NAMALWA (cell line): ENCODE measurements at places on chromosomes 5 and 9.

DNA sequence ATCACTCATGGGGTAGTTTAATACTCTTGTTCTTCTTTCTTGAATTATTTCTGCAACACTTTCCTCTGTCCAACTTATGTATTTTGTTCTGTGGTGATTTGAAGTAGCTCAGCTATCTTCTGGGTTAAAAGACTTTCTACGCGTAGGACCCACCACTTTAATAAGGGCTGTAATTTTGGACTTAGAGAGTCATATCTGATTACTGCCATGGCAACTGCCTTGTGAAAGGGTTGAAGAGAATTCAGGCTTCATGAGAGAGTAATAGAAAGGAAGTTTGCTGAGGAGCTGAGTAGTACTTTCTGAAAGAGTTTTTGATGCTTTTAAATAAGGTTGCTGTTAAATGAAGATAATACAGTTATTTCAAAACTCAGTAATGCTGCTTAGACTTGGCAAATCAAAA, 89.5 kb downstream of the TLE4 start:
- DNase-seq: no peak

GRCh38 chr5:134103397-134103796, 11.1 kb upstream of the TCF7 start:
- DNase-seq: no peak

- DNase-seq: no peak
Measured at GRCh38 chr5:158246661-158247060, 387.7 kb upstream of the CLINT1 start.

- DNase-seq: no peak
Measured at GRCh38 chr9:107153336-107153735, 129.7 kb upstream of the RAD23B start.

DNA sequence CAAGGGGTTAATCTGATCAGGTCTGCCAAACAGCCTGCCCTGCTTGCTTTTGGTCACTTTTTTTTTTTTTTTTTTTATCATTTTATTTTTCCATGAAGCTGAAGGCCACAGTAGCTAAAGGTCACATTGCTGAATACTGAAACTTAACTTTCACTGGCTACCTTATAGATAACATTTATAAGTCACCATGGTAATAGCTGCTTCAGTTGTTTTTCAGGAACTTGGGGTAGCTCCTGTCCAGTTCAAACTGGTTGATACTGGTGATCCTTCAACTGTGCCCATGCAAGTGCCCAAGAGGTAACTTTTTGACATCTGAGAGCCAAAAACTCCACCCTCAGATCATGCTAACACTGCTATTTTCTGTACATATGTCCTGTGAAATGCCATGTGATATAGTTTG, 68.3 kb upstream of the RGS7BP start:
- no peak for DNase-seq

DNA sequence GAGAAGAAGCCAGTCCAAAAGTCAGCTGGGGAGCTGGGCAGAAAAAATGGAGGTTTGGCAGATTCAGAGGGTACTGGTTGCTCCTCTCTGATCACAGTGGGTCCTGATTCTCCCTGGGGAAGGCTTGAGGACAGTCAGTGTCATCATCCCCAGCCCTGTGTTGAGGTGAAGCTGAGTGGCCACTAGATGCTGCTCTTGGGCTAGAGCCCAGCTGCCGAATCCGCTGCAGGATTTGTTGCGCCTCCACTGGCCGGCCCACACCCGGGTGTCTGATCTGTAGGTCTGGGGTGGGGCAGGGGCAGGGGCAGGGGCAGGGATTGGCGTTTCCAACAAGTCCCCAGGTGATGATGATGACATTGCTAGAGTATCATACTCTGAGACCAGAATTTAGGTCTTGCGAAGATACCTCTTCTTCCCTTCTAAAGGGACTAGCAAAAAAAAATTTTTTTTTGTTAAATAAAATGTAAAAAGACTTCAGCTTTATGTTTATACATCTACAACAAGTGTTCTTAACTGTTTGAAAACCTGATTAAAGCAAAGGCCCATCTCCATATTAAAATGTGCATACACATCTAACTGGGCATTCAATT, 106.8 kb downstream of the PDE6A start:
- DNase-seq: peak; percentile 42

DNA sequence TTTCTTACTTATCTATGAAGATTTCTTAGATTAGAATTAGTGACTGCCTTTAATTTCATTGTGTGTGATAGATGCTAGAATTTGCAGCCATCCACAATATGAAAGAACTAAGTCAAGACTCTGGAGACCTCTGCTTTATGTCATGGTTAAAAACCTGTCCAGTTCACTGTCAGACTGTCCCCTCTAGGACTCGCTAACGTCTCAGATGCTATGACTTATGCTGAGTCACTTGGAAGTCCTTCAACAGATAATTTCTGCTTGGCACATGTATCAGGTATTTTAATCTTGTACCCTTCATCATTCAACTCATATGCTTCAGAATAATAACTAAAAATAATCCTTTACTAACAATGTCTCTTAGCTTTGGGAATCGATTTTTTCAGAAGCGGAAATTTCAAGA, 230.5 kb upstream of the DMAC1 start:
- DNase-seq: no peak
